ENCODE measurements at places on chromosomes 11 and 22.

- no peak for DNase-seq
Measured at GRCh38 chr11:746289-747157, 741 bp upstream of the TALDO1 start.

DNA sequence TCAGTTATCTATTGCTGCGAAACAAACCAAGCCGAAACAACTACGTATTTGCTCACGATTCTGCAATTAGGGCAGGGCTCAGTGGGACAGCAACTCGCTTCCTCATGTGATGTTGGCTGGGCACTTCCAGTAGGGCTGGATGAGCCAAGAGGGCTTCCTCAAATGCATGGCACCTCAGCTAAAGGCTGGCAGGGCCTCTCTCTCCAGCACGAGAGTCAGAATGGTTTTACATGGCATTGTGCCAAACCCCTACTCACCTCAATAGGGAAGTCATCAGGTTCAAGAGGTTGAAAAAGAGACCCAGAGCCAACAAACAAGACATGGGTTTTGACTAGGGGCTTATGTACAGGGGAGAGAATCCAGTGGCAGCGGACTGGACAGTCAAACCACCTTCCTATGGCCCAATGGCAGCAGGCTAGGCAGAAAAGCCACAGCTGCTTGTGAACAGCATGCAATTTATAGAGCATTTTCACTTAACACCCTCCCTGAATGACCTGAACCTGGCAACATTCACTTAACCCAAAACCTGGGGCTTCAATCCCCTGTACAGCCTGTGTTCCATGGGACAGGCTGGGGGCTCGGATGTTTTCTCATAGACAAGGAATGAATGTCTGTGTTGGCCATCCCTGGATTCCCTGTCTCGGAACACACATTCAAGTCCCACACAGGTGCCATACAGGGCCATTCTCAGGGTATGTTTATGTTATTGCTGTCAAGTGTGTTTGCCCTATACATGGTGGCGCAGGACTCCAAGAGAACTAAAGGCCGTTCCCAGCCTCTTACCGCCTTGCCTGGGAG, 154.2 kb upstream of the NAV2 start:
- DNase-seq: no peak

- DNase-seq: no peak
Measured at GRCh38 chr22:33109514-33110430, 51.6 kb upstream of the SYN3 start.

DNA sequence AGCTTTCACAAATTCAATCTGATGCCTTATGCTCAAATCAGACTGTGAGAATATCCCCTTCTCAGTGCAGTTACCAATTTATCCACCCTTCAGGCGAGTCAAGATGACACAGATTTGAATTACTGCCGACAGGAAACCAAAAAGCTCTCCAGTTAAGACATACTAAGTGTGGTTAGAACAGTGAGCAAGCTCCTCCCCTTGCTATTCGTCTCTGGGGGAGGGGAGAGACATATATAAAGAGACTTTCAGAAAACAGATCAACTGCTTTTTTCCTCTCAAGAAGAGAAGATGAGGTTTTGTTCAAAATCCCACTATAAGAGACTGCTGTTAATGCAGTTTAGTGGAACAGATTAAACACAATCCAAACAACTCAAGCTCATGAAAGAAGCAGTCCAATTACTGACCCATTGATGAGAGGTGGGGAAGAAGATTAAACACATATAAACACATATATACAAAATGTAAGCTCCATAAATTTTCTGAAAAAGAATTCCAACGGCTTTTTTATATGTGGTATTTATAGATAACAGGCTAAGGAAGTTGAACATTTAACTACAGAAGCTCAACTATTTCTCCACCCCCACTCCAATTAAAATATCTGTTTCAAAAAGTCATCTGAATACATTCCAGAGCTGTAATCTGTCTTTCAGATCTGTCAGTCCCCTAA, 102.7 kb downstream of the MRTFA start:
- DNase-seq: no peak

DNA sequence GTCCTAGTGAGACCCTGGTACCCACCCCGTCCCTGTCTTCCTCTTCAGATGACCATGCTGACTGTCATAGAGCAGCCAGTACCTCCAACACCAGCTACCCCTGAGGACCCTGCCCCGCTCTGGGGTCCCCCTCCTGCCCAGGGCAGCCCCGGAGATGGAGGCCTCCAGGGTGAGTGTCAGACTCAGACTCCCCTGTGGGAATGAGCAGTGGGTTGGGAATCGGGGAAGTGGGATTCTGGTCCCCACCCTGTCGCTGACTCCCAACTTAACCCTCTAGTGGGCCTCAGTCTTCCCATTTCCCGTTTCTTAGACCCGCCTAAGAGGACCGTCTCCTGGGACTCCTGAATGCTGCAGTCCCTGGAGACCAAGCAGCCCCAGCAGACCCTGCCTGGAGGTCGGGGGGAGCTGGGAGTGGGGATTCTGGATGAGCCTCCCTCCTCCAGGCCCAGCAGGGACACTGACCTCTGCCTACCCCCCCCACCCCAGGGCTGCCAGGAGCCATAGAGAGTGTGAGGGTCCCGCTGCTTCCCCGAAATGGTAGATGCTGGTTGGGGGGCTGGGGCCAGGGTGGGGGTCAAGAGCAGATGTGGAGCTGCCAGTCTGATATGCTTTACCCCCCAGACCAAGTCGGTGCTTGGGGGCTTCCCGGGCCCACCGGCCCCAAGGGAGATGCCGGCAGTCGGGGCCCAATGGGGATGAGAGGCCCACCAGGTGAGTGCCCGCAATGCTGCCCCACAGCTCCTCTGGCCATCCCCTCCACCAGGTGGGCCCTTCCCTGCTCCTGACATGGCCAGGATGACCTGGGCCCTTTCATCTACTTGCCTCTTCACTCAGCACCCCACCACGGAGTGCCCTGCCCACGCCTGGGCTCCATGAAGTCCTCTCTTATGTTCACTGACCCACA, 25.5 kb downstream of the EMID1 start:
- no peak for DNase-seq

- no peak for DNase-seq
Measured at GRCh38 chr11:27869701-27870100, 169.4 kb upstream of the BDNF start.

DNA sequence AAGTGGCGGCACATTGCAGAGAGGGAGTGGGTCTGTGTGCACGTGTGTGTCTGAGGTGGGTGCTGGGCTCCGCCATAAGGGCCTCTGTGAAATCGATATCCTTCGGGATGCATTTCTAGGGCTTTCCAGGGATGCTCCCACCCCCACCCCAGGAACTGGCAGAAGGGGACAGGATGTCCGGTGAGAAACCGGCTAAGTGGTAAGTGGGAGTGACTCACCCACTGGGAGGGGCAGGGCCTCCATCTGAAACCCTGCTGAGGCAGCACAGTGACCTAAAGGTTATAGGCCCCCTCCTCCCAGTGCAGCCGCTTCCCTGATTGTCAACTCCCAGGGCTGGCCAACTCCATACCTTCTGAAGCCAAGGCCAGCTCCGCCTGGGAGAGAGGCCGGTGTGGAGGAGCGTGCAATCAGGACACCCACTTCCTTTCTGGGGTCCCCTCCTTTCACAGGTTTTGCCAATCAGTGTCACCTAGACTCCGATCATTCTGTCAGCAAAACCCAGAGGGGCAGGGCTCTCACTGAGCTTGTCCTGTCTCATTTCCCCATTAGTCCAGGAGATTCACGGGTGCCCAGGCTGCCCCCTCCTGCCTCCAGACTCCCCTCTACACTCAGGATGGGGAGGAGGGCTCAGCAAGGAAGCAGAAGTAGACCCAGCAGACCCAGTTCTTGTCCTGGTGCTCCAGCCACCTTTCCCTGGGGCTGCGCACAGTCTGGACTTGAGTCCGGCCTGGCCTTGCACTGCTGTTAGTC, 44.5 kb downstream of the NECTIN1 start:
- no peak for DNase-seq

GRCh38 chr22:27482402-27482801, 319.2 kb downstream of the MN1 start:
- DNase-seq: no peak

GRCh38 chr11:69316956-69317355, 23.0 kb downstream of the MYEOV start:
- no peak for DNase-seq

- no peak for DNase-seq
Measured at GRCh38 chr22:44730490-44731356, 21.7 kb upstream of the ARHGAP8 start.

GRCh38 chr22:30568137-30568805, 6.2 kb downstream of the GAL3ST1 start:
- no peak for DNase-seq

DNA sequence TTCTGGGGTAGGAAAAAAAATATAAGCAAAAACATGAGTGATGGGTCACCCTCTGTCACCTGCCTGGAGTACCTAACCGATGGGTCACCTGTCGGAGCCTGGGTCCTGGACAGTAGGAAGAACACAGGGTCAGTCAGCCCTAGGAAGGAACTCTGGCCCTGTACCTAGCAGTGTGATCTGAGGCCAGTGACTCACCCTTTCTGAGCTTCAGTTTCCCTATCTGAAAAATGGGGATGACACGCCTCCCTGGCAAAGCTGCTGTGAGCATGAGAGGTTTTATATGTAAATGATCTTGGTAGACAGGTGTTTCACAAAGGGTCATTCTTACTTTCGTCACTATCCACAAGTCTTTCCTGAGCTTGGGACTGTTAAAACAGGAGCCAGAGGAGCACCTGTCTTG, 182.0 kb downstream of the ST3GAL4 start:
- no peak for DNase-seq

DNA sequence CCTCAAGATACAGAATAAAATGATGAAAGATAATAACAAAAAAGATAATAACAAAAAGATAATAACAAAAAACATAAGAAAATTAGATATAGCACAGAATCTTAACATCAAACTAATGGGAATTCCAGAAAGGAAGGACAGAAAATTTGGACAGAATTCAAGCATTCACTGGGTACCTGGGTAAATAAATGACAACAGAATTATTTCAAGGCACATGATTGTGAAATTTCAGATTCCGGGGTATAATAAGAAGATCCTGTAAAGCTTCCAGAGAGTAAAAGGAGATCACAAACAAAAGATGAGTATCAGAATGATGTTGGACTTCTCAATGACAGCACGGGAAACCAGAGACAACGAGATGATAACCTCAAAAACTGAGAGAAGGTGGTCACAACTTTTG, 42.1 kb upstream of the OR9Q1 start:
- DNase-seq: no peak

DNA sequence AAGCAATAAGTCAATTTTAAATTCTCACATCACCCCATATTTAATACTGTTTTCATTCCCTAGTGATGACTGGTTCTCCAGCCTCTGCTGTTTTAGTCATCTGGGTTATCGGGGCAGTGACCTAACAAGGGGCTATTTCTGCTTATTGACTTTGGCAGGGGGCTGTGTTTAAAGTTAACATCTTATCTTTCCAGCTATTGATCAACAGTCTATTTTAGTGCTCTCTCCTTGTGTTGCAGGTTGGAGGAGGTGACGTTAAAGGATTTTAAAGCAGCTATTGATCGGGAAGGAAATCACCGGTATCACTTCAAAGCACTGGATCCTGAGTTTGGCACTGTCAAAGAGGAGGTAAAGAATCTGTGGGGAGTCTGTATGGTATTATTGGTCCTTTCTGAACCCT, 7.7 kb upstream of the DLAT start:
- DNase-seq: no peak

GRCh38 chr11:33399421-33399820, 142.2 kb downstream of the HIPK3 start:
- DNase-seq: no peak

- DNase-seq: no peak
Measured at GRCh38 chr11:117456027-117456720, 128.5 kb downstream of the CEP164 start.

GRCh38 chr22:44838316-44839016, 86.1 kb downstream of the ARHGAP8 start:
- DNase-seq: no peak

- no peak for DNase-seq
Measured at GRCh38 chr11:66231561-66231960, 36.9 kb upstream of the RAB1B start.

DNA sequence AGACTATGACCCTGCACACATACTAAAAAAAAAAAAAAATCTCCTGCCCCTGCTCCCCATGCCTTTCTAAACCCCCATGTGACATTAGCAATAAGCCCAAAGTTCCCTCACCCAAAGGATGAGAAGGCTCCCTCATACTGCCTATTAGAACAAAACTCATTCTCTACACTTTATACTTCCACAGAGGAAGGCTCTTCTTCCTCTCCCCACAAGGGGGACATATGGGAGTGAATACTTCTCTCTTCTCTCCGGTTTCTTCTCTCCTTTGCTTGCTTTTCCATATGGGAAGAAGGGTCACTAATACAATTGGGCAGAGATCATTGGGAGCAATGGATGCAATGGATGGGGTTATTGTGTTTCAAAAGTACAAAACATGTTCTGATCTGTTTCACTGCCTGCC, 3.3 kb downstream of the OR52L1 start:
- no peak for DNase-seq

DNA sequence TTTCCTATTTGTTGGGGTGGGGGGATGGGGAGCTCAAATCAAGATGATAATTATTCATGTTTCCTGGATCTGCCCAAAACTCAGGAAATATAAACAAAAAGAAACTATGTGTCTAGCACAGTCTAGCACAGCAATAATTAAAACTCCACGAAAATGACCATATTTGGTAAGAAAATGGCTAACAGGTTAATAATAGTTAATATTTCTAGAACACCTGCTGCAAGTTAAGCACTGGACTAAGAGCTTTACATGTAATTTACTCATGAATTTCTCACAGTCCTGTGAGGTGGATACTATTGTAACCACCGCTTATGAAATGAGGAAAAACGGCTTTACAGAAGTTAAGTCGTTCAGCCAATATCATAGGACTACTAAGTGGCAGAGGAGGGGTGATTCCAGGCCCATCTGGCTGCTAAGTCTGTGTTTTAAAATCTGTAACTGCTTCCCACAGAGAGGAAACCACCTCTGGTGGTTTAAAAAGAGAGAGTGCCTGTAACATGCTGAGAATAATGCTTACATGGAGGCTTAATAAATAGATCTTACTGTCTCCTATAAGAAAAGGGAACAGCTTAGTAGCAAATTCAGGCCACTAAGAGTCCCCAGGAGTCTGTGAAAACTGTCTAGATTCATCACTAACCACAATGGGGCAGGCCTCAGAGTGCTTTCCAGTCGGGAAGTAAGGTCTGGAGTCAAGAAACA, 11.0 kb upstream of the AMOTL1 start:
- no peak for DNase-seq
